Right ventricle myocardium superior (tissue), 1 donor: ENCODE measurements at places on chromosomes 12 and 14. TPM values are rescaled to one million over a fixed set of nuclear protein-coding genes. Genes with fewer than 3 reads are reported as not detected.

The IFI27L1 gene
- total RNA-seq = 11.6 TPM

DNA sequence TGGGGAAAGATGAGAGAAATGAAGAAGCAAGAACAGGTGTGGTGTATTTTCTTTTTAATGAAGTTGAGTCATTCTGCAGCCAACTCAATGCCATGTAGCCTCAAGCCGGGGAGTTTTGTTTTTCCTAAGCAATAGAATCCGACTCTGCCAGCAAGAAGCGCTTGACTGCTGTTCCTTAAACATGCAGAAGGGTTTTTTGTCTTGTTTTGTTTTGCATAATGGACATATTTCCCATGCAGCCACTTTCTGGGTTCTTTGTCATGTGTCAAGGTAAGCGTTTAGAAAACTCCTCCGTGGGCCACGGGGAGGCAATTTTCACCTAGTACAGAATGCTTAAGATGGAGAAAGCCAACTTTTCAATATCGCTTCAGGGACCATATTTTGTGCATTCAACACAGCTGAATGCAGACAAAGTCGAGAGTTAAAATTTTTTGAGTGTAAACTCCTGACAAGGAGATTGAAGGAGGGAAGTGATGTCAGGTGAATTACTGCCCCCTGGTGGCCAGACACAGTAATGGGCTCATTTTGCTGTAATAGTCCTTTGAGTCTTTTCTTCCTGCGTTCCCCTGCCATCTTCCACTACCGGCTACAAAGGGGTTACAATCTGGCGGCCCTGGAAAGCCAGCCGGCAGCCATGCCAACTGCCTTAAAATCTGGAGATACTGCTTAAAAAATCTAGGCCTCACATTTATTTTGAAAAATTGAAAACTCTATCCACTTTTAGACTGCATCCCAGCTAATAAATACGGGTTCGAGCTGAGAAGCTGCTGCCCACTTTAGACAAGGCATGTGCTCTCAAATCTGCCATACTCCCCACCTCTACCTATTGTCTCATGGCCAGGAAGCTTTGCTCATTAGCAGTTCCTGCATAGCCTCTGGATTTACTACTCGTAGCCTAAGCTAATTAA, 3.2 kb upstream of the FICD start:
- peak; percentile 72 for DNase-seq

The TMEM117 gene
- total RNA-seq = 5.8 TPM

The PTPN21 gene
- total RNA-seq = 32.2 TPM

The CD163L1 gene
- total RNA-seq = 2.1 TPM

GRCh38 chr12:19572920-19573558, 133.7 kb downstream of the AEBP2 start:
- no peak for DNase-seq

The CSAD gene
- total RNA-seq = 8.2 TPM

GRCh38 chr12:78457938-78458337, 406.6 kb upstream of the SYT1 start:
- DNase-seq = no peak

- no peak for DNase-seq
Measured at GRCh38 chr14:101709962-101710931, 51.3 kb upstream of the PPP2R5C start.

DNA sequence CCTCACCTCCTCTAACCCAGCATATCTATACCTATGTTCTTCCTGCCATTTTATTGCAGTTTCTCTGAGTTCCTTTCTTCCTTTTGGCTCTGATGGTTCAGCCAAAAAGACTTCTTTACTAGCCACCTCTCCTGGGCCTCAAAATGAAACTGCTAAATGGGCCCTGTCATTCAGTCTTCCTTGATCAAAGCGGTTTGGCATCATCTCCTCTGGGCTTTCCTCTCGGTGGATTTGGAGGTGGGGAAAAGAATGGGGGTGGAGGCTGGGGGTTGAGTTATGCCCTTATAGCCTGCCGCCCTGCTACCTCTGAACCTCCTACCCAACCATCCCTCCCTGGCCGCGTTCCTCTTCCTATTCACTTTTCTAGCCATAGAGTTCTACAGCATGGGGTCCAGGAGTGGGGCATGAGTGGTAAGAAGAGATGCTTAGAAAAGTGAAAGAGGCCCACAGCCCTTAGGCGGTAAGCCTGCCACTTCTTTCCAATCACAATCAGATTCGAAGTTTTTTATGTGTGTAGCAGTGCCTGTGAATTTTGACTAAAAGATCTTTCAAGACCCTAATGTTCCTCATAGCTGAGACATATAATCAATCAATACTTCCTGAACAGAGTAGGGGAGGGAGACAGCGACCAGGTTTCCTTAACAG, 2.5 kb downstream of the AJUBA start:
- no peak for DNase-seq

GRCh38 chr12:64123448-64123847, 98.6 kb downstream of the KICS2 start:
- DNase-seq = no peak

DNA sequence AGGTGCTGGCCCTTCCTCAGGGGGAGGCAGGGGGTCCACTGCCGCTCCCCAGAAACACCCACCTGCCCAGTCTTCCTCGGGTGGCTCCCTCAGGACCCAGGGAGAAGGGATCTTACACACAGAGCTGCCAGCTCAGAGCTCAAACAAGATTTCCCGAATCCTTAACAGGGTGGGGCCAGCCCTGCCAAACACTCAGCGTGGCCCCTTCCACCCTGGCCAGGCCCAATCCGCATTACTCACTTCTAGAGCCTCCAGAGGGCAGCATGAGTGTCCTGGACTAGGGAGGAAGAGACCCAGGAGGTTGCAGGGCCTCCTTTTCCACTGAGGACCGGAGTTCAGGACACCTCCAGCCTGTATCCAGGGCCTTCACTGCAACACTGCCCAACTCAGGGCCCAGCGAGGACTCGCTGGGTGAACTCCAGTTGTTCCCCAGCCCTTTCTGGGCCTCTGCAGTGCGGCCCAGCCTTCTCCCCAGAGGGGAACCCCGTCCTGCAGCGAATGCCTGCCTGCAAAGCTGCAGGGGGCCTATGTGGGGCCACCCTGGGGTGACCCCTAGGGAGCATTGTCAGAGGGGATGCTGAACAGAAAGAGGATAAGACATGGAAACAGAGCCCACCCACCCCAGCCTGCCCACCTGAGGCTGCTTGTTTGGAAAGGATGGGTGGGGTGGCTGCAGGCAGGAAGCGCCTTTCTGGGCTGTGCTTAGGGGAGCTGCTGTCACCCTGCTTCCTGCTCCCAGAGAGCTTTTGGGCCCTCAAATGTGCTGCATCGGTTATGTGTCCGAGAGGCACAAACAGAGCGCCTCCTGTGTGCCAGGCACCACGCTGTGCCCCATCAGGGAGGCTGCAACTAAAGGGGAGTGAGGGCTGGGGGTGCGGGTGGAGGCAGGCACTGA, 43.8 kb downstream of the CCNK start:
- DNase-seq = peak; percentile 38

The ESYT1 gene
- total RNA-seq = 27.0 TPM

DNA sequence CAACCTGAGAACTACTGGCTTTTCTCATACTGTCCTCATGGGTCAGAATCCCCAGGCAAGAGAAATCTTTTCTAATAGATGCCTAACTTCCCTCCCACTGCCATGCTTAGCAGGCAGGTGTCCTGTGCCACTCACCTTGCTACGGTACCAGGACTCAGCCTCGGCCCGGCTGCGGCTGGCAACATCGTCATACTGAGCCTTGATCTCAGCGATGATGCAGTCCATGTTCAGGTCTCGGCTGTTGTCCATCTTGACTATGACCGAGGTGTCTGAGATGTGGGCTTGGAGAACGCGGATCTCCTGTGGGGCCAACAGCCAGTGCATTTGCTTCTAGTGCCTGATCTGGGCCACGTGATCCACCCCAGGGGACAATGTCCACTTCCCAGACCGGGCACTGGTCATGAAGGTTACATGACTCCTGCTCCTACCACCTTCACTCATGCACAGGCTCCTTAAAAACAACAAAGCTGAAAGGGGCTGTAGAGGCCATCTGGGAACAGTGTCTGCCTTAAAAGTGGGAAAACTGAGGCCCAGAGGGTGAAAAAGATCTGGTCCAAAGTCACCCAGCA, 4.1 kb downstream of the KRT85 start:
- DNase-seq = no peak

The BATF gene
- 0.62 TPM for total RNA-seq

- DNase-seq = no peak
Measured at GRCh38 chr12:51335931-51336330, 10.5 kb downstream of the CELA1 start.

The PPP2R5E gene
- total RNA-seq = 32.9 TPM

GRCh38 chr14:51070726-51071125, 24.2 kb downstream of the TRIM9 start:
- DNase-seq = no peak

GRCh38 chr12:124874988-124875802, 11.5 kb upstream of the SCARB1 start:
- no peak for DNase-seq

The TCL1A gene
- total RNA-seq = not detected

The ESR2 gene
- total RNA-seq = 0.86 TPM

The MSI1 gene
- total RNA-seq = 5.4 TPM
